ENCODE measurements at places on chromosomes 1 and 21.

DNA sequence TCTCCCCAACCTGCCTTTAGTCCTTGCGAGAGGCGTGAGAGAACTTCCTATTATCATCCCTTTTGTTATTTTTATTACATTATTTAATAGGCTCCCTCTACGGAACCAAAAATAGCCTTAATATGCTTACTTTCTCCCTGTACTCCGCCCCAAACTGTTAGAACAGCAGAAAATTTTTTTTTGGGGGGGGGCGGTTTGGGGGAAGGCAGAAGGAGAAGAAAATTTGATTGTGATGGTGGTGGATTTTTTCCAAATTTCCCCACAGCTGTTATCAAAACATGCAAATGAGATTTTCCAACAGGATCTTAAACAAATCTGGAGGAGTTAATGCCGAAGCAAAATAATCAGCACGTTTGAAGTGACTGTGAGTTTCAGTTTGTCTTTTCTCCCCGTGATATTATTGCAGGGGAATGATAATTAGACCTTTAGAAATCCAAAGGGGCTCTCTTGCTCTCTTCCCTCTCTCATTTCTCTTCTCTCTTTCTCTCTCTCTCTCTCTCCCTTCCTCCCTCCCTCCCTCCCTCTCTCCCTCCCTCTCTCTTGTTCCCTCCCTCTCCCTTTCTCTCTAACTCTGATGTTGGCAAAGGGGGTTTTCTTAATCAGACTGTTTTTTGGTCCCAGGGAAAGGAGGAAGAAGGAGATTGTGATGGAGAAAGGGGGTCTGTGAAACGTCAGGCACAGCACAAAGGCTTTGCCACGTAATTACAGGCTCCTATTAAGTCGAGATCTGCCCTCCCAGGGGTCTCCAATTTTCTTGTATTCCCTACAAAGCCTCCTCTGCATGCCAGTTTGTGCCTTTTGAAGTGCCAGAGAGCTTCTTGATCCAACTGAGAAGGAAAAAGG, 1.1 kb upstream of the PRRX1 start:
- H3K27me3 ChIP-seq, result peaks cover 64% of the 10 kb centered on the region
- H3K27ac ChIP-seq, result peak overlapping the region; percentile 93
- H3K4me1 ChIP-seq, result no peaks in the 10 kb centered on the region
- no peak for DNase-seq

GRCh38 chr21:36584980-36585940, 105.3 kb upstream of the CLDN14 start:
- no peak for DNase-seq
- no peaks in the 10 kb centered on the region for H3K4me1 ChIP-seq
- H3K27me3 ChIP-seq, result no peaks in the 10 kb centered on the region
- H3K4me3 ChIP-seq, result no peak overlapping the region
- no peak overlapping the region for H3K27ac ChIP-seq
- H3K36me3 ChIP-seq, result no peaks in the 10 kb centered on the region

DNA sequence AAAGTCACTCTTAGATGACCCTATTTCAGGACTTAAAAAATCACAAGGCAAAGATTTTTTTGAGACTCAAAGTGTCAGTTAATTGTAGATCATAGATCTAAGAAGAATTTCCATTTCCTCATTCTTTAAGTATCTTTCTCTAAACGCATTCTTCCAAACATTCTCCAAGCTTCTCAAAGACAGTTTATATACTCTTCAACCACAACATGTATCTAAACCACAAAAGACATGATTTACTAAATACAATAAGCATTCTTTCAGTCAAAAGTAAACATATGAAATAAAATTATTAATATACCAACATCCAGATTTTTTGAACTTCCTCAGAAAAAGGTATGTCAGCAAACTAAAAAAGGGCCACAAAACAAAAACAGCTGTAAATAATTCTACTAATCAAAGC, 24.4 kb downstream of the RC3H1 start:
- no peak overlapping the region for H3K27ac ChIP-seq
- peaks cover 10% of the 10 kb centered on the region for H3K4me1 ChIP-seq
- H3K4me3 ChIP-seq, result no peak overlapping the region
- no peak for DNase-seq
- H3K27me3 ChIP-seq, result no peaks in the 10 kb centered on the region

DNA sequence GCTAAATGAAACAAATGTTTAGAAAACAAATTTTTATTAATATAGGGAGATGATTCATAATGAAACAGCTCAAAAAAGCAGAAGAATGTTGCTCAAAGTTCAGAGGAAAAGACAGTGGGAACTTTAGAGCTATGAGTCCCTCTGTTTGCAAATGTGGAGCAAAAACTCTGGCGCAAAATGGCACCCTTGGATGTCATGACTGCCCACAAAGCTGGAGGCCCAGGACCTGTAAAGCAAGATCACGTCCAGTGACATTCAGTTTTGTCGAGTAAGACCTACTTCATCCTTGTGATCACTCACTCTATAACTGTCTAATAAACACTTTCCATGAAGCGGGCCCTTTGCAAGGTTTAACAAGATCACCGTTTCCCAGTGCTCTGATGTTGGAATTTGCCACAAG, 9.1 kb upstream of the EXO1 start:
- no peak for DNase-seq
- H3K4me3 ChIP-seq, result no peak overlapping the region
- no peak overlapping the region for H3K27ac ChIP-seq
- H3K27me3 ChIP-seq, result no peaks in the 10 kb centered on the region
- H3K4me1 ChIP-seq, result no peaks in the 10 kb centered on the region
- no peaks in the 10 kb centered on the region for H3K36me3 ChIP-seq

DNA sequence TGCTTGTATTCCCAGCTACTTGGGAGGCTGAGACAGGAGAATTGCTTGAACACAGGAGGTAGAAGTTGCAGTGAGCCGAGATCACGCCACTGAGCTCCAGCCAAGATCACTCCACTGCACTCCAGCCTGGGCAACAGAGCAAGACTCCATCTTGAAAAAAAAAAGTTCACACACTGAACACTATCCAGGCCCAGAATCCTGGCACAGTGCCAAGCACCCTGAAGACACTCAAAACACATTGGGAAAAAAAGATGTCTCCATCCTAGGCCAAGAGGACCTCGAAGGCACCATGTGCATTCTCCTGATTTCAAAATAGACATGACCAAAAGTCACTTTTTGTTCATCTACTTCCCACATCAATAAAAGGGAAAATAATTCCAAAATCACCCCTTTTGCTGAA, 38.7 kb downstream of the SLC9A1 start:
- no peak overlapping the region for H3K4me3 ChIP-seq
- H3K27me3 ChIP-seq, result no peaks in the 10 kb centered on the region
- H3K27ac ChIP-seq, result no peak overlapping the region
- H3K4me1 ChIP-seq, result no peaks in the 10 kb centered on the region
- no peaks in the 10 kb centered on the region for H3K36me3 ChIP-seq

GRCh38 chr1:56106531-56107274, 472.7 kb downstream of the PLPP3 start:
- no peak overlapping the region for H3K4me3 ChIP-seq
- no peak for DNase-seq
- H3K36me3 ChIP-seq, result no peaks in the 10 kb centered on the region
- no peaks in the 10 kb centered on the region for H3K4me1 ChIP-seq
- H3K27me3 ChIP-seq, result no peaks in the 10 kb centered on the region

GRCh38 chr1:80181418-80181817, 1174.9 kb upstream of the ADGRL4 start:
- H3K4me1 ChIP-seq, result no peaks in the 10 kb centered on the region
- no peaks in the 10 kb centered on the region for H3K27me3 ChIP-seq
- no peak overlapping the region for H3K27ac ChIP-seq
- H3K4me3 ChIP-seq, result no peak overlapping the region
- no peak for DNase-seq
- no peaks in the 10 kb centered on the region for H3K36me3 ChIP-seq

- H3K4me3 ChIP-seq, result no peak overlapping the region
- H3K27ac ChIP-seq, result no peak overlapping the region
- H3K4me1 ChIP-seq, result no peaks in the 10 kb centered on the region
- no peak for DNase-seq
- no peaks in the 10 kb centered on the region for H3K27me3 ChIP-seq
Measured at GRCh38 chr1:37250371-37250770, 216.1 kb upstream of the GRIK3 start.

DNA sequence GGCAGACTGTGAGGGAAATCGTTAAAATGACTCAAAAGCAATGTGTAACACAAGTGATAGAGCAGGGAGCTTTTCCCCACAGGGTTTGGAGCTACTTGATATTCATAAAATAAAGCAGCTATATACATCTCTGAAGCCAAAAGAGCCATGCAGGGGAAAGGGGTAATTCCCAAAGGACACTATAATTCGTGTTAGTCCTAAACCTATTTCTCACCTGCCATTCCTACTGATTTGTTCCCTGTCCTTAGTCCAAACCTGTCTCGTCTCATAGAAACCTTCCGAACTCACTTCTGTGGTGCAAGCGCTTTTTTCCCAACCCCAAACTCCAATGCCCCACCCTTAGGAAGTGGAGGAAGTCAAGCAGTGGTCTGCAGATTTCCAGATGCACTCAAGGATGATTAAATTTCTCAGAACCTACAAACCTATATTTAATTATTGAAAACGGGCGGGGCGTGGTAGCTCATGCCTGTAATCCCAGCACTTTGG, 946 bp upstream of the HNRNPR start:
- peak; percentile 14 for DNase-seq
- H3K4me1 ChIP-seq, result peaks cover 33% of the 10 kb centered on the region
- H3K4me3 ChIP-seq, result peak overlapping the region; percentile 66
- H3K36me3 ChIP-seq, result no peaks in the 10 kb centered on the region

DNA sequence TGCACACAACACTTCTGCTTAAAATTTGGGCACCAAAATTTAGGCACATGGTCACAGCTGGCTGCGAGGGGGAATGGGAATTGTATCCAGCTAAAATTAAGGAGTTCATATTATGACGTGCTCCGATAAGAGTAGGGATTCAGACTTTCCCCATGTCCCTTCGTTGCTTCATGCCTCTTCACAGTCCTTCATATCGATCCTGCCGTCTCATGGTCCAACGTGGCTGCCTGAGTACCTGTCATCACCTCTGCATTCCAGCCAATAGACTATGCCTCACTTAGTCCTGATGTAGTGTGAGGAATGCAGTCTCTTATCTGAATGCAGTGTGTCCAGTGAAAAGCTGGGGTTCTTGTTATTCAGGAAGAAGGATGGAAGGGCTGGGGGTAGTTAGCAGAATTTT, 108.6 kb downstream of the SIK1 start:
- DNase-seq, result no peak
- no peaks in the 10 kb centered on the region for H3K36me3 ChIP-seq
- no peaks in the 10 kb centered on the region for H3K27me3 ChIP-seq
- no peak overlapping the region for H3K27ac ChIP-seq

- H3K4me3 ChIP-seq, result no peak overlapping the region
- H3K4me1 ChIP-seq, result no peaks in the 10 kb centered on the region
- peaks cover 4% of the 10 kb centered on the region for H3K27me3 ChIP-seq
Measured at GRCh38 chr1:50352428-50352827, 70.8 kb downstream of the DMRTA2 start.

DNA sequence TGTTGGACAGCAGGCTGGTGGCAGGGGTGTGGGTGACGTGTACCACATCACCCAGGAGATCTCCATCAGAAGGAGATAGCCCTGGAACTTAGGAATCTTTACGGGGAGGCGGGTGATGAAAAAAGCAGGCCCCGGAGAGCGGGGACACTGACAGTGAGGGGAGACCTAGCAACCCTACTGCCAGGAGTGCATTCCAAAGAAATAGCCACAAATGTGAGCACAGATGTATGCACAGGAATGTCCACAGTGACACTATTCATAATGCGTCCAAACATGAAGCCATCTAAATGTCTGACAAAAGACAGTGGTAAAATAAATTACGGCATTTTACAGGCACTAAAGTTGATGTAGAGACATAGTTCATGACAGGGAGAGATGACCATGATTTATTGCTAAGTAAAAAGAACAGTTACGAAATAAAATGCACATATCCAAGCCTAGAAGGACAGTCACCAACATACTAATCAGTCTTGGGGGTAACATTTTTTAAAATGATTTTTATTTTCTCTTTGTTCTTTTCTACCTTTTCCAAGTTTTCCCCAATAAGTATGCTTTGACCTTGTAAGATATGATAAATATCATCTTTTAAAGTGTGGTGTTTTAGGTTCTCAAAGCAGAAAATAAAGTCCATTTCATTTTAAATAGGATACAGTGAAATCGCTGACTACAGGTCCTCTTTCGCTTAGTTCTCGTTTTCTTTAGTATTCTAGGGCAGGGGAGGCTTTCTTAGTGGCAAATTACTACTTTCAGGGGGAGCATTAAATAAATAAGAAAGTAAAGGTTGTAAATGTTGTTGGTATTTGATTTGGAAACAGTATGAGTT, 21.3 kb downstream of the CD247 start:
- H3K36me3 ChIP-seq, result no peaks in the 10 kb centered on the region
- no peak for DNase-seq
- H3K27me3 ChIP-seq, result no peaks in the 10 kb centered on the region
- no peak overlapping the region for H3K4me3 ChIP-seq
- H3K4me1 ChIP-seq, result no peaks in the 10 kb centered on the region

- H3K27ac ChIP-seq, result no peak overlapping the region
- no peaks in the 10 kb centered on the region for H3K4me1 ChIP-seq
- H3K27me3 ChIP-seq, result no peaks in the 10 kb centered on the region
- no peak overlapping the region for H3K4me3 ChIP-seq
- no peak for DNase-seq
Measured at GRCh38 chr1:209662879-209663327, 10.7 kb upstream of the LAMB3 start.

GRCh38 chr21:15122241-15122640, 57.4 kb upstream of the NRIP1 start:
- no peak for DNase-seq
- no peak overlapping the region for H3K4me3 ChIP-seq
- H3K36me3 ChIP-seq, result no peaks in the 10 kb centered on the region
- no peaks in the 10 kb centered on the region for H3K27me3 ChIP-seq
- no peaks in the 10 kb centered on the region for H3K4me1 ChIP-seq
- no peak overlapping the region for H3K27ac ChIP-seq

GRCh38 chr1:248737457-248737856, 18.1 kb downstream of the LYPD8 start:
- no peak overlapping the region for H3K27ac ChIP-seq
- no peak overlapping the region for H3K4me3 ChIP-seq
- H3K27me3 ChIP-seq, result no peaks in the 10 kb centered on the region
- no peak for DNase-seq

GRCh38 chr1:30895382-30895943, 13.1 kb downstream of the SDC3 start:
- H3K27me3 ChIP-seq, result no peaks in the 10 kb centered on the region
- H3K4me3 ChIP-seq, result no peak overlapping the region
- no peaks in the 10 kb centered on the region for H3K4me1 ChIP-seq
- no peaks in the 10 kb centered on the region for H3K36me3 ChIP-seq
- peak overlapping the region; percentile 80 for H3K27ac ChIP-seq
- no peak for DNase-seq

DNA sequence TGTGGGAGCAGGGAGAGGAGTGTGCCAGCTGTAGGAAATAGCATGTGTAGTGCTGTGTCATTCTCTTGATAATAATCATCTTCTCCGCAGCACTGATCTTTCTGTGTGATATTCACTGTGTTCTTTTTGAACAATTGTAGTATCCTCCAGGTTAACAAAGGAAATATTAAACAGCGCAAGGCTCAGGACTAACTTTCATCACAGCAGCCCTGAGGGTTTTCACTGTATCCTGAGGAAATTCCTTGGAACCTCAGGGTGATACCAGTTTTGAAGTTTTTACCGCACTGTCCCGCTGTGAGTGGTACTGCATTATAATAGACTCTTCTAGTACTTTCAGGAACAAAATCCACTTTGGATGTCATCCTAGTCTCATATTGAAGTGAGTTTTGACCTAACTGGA, 228.4 kb upstream of the COA6 start:
- DNase-seq, result no peak
- no peaks in the 10 kb centered on the region for H3K36me3 ChIP-seq
- no peak overlapping the region for H3K4me3 ChIP-seq
- no peak overlapping the region for H3K27ac ChIP-seq
- no peaks in the 10 kb centered on the region for H3K4me1 ChIP-seq

GRCh38 chr1:112268408-112268807, 127.6 kb upstream of the CTTNBP2NL start:
- no peaks in the 10 kb centered on the region for H3K36me3 ChIP-seq
- H3K27me3 ChIP-seq, result no peaks in the 10 kb centered on the region
- no peak overlapping the region for H3K4me3 ChIP-seq
- H3K4me1 ChIP-seq, result no peaks in the 10 kb centered on the region
- no peak overlapping the region for H3K27ac ChIP-seq

Measured in tibial nerve (tissue), 4 donors.